ENCODE measurements at places on chromosomes 3 and 15.

GRCh38 chr3:149605902-149606301 lies 51.9 kb downstream of the WWTR1 start:
- DNase-seq: no peak

GRCh38 chr3:116849261-116849688 lies 139.7 kb downstream of the TUSC7 start:
- DNase-seq: no peak

GRCh38 chr3:46368569-46368968 lies 2.2 kb upstream of the CCR5 start:
- DNase-seq: no peak

DNA sequence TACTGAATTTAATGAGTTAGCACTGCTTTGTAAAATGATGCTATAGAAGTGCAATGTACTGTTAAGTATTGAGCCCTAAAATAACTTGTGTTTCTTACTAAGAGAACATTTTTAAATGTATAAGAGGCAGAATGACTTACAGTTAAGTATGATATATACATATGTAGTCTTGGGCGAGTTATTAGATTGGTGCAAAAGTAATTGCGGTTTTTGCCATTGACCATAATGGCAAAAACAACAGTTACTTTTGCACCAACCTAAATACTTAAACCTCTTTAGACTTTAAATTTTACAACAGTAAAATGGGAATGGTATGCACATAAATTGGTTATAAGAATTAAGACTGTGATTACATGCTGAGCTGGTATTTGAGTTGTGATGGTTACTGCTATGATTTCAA lies 79.8 kb downstream of the CNTN3 start:
- no peak for DNase-seq

DNA sequence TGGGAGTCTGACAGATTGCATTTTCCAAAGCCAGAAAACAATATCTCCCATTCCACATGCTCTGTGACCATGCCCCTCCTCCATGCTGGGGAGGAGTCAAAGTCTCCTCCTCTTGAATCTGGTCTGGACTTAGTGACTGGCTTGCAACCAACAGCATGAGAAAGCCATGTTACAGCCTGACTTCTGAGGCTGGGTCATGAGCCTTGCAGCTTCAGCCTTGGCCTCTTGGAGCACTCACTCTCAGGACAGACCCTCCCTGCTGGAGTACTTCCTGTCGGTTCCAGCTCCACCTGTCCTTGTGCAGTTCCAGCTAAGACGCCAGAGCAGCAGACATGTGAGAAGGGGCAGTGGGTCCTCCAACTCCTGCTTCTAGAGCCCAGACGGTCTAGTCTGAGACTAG lies 49.7 kb upstream of the RBSN start:
- no peak for DNase-seq

DNA sequence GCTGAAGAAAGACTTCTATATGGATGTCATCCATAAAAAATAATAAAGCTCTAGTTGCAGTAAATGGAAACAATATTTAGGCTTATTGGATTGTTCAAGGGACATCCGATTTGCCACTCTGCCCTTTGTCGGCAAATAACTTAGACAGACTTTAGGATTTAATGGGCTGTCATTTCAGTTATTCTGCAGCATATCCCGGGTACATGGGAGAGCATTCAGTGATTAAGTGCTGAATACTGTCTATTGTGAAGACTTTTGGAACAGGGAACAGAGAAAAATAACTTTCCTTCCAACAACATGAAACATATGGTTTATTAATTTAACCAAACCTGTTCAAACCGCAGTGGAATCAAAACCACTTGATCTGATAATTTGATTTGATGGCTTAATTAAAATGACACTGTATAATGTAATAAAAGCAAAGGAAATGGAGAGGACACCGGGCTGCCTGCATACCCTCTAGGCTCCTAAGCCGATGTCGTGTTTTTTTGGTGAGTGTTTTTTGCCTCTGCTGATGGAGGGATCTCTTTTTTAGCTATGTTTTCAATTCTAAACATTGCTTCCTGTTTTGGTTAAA lies 199.3 kb downstream of the FEZF2 start:
- no peak for DNase-seq

DNA sequence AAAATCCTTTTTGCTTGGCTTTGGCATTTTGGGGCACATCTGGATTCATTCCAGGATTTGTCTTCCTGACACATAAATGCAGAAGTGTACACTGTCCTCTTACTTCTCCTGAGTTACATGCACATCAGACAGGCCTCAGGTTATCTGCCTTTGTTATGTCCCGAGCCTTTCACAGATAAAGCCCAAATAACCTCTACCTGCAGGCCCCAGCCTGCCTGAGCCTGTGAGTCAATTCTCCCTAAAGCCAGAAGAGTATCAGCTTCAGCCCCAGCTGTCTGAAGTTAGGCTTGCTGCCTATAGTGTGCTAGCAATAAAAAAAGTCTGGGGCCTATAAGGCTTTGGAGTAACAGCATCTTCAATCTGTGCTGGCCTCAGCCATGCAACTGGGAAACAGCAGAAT lies 17.7 kb upstream of the GSK3B start:
- no peak for DNase-seq

DNA sequence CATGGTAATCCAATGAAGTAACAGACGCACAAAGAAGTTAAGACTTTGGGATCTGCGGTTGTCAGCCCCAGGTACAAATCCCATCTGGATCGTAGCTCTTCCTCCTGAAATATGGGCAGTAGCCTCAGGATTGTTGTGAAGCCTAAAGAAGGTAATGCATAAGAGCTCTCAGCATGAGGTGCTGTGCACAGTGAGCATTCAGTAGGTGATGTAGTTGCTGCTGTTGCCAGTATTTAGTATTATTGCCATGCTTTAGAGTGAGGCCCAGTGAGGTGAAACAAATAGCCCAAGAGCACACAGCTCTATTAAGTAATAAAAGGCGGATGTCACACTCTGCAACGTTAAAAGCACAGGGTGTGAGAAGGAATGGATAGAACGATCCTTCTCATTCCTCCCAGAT lies 225.7 kb downstream of the GABRG3 start:
- no peak for DNase-seq

- no peak for DNase-seq
Measured at GRCh38 chr15:63244399-63244798, 33.0 kb upstream of the APH1B start.

Data from breast epithelium (tissue), 4 donors.